ENCODE measurements at places on chromosomes 7 and 10.

- no peak for DNase-seq
Measured at GRCh38 chr10:47055386-47056246, 144.4 kb downstream of the PTPN20 start.

- no peak for DNase-seq
Measured at GRCh38 chr7:99002827-99003212, 124.5 kb downstream of the TRRAP start.

DNA sequence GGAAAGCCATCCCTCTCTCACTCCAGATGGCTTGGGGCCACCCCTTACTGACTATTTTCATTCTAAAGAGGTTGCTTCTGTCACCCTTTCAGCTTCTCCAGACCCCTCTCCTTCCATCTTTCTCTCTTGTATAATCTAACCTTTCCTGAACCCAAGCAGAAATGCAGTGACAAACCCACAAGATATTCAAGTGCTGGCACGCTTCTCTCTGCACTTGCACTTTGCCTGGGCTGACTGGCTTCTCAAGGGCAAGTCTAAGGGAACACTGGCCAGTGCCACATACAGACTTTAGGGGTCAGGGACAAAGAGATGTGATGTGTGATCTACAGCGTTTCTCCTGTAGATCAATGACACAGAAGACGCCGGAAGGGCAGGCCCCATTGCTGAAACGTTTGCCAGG lies 150.4 kb upstream of the LANCL2 start:
- no peak for DNase-seq

- no peak for DNase-seq
Measured at GRCh38 chr10:92690915-92691590, 1.3 kb downstream of the HHEX start.
